ENCODE measurements at places on chromosomes 7 and 10.

DNA sequence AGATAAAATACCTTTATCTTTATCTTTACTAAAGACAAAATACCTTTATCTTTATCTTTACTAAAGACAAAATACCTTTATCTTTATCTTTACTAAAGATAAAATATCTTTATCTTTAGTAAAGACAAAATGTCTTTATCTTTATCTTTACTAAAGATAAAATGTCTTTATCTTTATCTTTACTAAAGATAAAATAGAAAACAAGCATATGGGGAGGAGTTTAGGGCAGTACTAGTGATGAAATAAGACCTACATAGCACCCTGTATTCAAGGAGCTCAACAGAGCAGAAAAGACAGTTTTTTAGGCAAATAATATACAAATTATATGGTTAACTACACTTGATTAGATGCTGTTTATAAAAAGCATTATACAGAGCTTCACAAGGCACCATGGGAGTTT lies 19.3 kb downstream of the ANKRD22 start:
- DNase-seq, result no peak

- DNase-seq, result no peak
These were observed 57.2 kb upstream of the PAX2 start for GRCh38 chr10:100688201-100688600.

DNA sequence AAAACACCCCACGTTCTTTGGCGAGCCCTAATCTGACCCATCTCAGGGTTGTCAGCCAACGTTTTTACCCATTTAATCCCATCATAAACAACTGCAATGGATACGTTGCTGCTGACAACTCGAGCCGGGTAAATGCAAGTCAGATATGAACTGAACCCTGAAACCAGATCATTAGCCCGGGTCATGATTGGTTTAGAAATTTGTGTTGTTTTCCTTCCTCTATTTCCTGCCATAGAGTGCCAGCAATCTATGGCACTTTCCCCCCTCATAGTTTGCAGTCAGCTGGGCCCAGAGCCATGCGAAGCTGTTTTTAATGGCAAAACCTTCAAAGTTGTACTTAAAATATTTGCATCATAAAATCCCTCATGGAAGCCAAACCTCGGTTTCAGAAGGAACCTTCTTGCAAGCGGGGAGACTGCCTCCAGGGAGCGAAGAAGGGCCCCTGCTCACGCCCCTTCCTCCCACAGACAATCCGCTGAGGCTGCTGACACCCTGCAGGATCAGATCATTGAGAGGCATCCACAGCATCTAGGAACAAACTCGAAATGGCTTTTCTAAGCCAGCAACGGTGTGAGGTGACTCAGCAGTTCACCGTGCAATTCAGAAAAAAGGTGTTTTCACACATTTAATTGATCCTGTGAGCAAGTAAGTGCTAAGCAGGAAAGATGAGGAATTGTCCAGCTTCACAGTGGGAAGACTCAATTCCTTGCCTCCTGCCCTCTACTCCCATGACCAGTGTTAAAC lies 710.1 kb downstream of the PARD3 start:
- no peak for DNase-seq

- no peak for DNase-seq
These were observed 1223.8 kb downstream of the NXPH1 start for GRCh38 chr7:9657257-9657656.

DNA sequence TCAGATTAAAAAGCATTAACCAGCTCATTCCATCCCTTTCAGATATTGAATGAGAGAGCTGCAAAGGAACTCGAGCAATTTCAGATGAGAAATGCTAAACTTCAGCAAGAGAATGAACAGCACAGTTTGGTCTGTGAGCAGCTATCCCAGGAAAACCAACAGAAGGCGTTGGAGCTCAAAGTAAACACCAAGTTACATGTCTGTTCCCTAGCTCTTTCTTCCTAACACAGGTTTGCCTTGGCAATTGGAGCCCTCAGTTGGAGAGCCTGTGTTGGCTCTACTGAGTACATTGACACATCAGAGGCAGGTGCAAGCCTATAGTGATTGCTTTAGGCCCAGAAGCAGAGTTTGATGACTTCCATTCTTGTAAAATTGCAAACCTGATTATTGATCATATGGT lies 14.7 kb downstream of the CFAP58 start:
- DNase-seq, result no peak

- DNase-seq, result no peak
These were observed 57.5 kb downstream of the ICA1 start for GRCh38 chr7:8204339-8205030.

DNA sequence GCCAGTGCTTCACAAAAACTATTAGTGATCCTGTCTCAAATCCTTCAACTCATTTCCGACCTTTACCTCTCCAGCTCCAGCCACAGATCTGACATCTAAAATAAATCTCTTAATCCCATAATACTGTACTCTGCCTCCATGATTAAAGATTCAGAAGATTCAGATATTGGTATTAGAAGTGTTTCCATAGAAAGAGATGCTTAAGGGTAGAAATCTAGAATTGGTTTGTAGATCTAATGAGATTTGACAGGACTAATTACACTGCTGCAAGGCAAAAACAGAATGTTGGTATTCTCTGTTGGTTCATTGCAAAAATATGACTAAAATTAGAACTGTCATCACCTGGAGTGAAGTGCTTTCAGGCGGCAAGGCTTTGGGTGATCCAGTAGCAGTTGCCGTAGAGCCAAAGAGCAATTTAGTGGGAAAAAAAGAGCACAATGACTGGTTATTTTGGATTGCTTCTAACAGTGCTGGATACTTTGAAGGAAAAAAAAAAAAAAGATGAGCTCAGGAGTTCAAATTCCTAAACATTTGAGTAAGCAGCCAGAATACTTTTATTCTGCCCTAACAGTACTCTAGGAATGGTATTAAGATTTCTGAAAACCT lies 940.1 kb upstream of the SORCS1 start:
- no peak for DNase-seq

GRCh38 chr10:132571650-132572544 lies 34.3 kb downstream of the INPP5A start:
- peak; percentile 65 for DNase-seq

- DNase-seq, result no peak
These were observed 6.3 kb downstream of the CFAP69 start for GRCh38 chr7:90251304-90251635.

DNA sequence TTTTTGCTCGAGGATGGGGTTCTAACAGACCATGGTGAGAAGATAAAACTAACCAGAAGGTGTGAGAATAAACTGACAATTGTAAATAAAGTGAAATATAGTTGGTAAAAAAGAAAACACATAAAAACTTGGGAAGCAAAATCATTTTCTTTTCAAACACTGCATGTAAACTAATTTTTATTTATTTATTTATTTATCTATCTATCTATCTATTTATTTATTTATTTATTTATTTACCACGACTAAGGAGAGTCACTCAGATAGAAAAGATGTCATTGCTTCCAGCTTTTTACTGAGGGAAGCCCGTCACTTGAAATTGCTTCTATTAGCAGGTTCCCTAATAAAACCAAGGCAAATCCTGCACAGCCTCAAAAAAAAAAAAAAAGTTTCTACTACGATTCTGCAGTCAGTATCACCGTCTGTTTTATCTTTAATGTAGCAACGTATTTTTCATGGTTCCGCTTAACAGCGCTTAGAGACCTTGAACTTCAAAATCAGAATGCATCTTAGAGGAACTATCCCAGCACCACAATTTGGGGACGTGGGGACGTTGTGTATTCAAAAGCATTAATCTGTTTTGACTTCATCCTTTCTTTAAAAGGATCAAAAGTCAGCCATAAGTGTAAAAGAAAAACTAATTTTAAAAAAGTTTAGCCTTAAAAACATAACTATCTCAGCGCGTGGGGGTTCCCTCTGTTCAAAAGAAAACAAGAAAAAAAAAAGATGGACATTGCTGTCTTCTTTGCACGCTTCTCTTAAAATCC lies 33.3 kb upstream of the EBLN1 start:
- DNase-seq, result no peak

Data from stimulated activated CD4-positive, alpha-beta T cell treated with anti-CD3 and anti-CD28 coated beads, Interleukin-2, amount 100 ng/mL, for 24 hours (primary cell).